ENCODE measurements at places on chromosomes 11 and 22.

DNA sequence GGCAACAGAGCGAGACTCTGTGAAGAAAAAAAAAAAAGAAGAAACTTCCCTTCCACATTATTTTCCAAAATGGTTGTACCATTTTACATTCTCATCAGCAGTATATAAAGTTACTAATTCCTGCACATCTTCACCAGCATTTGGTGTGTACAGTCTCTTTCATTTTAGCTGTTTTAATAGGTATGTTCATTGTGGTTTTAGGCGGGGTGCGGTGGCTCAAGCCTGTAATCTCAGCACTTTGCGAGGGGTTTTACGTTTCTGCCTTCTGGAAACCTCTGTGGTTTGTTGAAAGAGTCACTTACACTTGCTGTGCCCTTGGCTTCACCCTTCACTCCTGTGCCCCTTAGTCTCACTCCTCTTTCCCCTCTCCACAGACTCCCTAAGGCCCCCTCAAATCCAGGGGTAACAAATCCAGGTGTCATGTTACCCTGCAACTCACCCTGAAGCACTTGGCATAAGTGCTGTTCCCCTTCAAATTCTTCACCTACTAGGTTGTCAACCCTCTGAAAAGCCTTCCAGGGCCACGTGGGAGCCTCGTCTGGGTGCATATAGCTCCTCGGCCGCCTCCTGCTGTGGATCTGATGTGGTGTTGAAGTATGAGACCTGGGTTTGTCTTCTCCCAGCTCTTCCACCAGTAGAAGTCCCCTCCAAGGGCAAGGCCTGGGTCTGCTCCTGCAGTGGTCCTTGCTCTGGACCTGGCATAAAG, 20.8 kb downstream of the TOB2 start:
- no peak for DNase-seq
- H3K4me1 ChIP-seq, result no peaks in the 10 kb centered on the region
- no peak overlapping the region for H3K27ac ChIP-seq

DNA sequence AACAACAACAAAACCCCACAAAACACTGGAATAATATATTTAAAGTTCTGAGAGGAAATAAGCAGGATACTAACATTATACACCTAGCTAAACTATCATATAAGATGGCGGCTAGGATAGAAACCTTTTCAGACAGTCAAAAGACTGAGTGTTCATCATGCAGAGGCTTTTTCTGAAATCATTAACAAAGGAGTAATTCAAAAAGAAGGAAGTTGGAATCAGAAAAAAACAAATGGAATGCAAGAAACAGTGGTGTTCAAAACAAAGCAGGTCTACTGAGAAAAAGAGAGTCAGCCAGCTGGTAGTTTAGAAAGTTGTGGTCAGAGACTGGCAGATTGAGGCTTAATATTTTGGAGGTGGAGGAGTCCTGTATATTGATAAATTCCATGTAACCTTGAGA, 30.1 kb upstream of the ZBTB44 start:
- H3K27me3 ChIP-seq, result no peaks in the 10 kb centered on the region
- no peaks in the 10 kb centered on the region for H3K4me1 ChIP-seq
- H3K36me3 ChIP-seq, result no peaks in the 10 kb centered on the region
- no peak for DNase-seq
- no peak overlapping the region for H3K4me3 ChIP-seq

DNA sequence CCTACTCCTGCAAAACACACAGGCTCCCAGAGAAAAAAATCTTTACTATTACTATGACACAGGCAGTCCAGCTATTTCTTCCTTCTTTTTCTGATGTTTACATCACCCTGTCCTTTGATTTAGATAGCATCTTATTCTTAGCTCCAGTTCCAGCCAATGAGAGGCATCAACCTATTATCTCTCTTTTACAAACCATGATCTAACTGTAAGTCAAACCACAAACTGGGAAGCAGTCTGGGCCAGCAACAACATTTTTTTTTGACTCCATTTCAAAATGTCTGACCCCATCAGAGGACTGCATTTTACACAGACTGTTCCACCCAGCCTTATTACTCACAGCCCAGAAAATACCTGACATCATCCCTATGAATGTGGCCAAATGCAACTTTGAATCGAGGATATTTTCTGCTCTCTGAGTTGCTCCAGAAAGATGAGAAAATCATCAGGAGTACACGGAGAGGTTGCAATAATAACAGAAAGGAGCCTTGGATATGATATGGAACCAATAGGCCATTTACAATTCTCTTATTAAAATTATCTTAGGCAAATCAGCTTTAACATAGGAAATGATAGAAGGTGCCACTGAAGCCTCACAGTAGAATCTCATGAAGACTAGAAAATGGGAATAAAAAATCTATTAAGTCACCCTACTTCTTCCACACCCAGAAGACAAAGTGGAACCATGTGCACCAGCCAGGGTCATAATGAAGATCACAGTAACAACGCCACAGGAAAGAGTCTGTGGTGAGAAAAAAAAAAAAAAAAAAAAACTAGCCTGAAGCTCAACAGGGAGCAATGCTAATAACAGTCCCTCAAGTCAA, 21.2 kb downstream of the TBRG1 start:
- H3K36me3 ChIP-seq, result no peaks in the 10 kb centered on the region
- no peak overlapping the region for H3K4me3 ChIP-seq
- peak overlapping the region; percentile 78 for H3K27ac ChIP-seq

DNA sequence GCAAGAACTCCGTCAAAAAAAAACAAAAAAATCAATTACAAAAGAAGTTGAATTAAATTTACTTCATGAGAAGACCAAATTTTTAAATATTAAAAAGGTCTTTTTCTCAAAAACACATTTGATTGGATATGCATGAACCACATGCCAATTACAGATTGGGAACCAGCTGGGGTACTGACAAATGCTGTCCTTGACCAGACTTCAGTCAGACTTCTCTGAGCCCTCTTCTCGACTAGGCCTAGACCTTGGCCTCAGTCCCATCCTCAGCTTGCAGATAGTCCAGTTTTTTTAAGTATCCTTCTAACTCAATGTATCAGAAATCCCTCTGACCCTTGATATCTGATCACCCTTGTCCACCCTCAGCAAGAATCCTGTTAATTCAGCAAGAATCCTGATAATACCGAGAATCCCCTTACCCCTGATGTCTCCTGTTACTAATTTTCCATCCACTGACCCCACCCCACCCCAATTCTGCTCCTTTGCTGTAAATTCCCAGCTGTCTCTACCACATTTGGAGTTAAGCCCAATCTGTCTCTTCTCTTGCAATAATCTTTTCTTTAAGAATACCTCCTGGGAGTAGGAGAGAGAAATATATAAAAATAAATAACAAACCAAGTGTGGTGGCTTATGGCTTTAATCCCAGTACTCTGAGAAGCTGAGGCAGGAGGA, 30.9 kb downstream of the OR4D9 start:
- H3K27ac ChIP-seq, result no peak overlapping the region
- no peak overlapping the region for H3K4me3 ChIP-seq
- no peaks in the 10 kb centered on the region for H3K27me3 ChIP-seq
- no peaks in the 10 kb centered on the region for H3K4me1 ChIP-seq
- H3K36me3 ChIP-seq, result no peaks in the 10 kb centered on the region
- DNase-seq, result no peak

- no peak for DNase-seq
- H3K27me3 ChIP-seq, result no peaks in the 10 kb centered on the region
- no peak overlapping the region for H3K27ac ChIP-seq
- no peaks in the 10 kb centered on the region for H3K4me1 ChIP-seq
- H3K4me3 ChIP-seq, result no peak overlapping the region
Measured at GRCh38 chr11:106101819-106102218, 24.4 kb downstream of the AASDHPPT start.

GRCh38 chr22:26921726-26922125, 264.3 kb downstream of the MIAT start:
- no peak for DNase-seq
- no peaks in the 10 kb centered on the region for H3K27me3 ChIP-seq
- no peak overlapping the region for H3K27ac ChIP-seq
- no peaks in the 10 kb centered on the region for H3K36me3 ChIP-seq
- H3K4me3 ChIP-seq, result no peak overlapping the region

DNA sequence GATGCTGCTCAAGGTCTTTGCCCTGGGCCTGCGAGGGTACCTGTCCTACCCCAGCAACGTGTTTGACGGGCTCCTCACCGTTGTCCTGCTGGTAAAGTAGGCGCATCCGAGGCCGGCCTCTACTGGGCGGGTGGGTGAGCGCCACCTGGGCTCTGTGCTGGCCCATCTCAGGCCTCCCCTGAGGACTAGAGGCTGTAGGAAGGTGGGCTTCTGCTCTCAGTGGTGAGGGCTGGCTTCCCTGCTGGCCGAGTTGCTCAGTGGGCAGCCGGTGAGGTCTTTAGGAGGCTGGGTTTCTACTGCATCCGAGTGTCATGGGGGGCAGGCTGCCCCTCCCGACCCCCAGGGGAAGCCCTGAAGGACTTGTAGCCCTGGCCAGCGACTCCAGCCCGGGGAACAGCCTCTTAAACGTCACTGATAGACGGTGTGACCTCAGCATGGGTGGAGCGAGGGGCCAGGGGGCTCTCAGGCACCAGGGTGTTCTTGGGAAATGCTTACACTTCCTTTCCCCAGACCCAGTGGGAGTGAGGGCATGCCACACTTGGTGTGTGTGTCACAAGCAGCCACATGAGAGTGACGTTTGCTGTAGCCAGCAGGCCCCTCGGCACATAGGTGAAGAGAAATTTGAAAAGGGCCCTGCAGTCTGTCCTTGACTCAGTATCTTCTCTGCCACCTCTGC, 30.3 kb downstream of the TPCN2 start:
- H3K27me3 ChIP-seq, result no peaks in the 10 kb centered on the region
- no peak for DNase-seq
- no peak overlapping the region for H3K27ac ChIP-seq
- no peak overlapping the region for H3K4me3 ChIP-seq
- H3K4me1 ChIP-seq, result no peaks in the 10 kb centered on the region

GRCh38 chr22:29133603-29134133, 60.8 kb downstream of the KREMEN1 start:
- H3K27ac ChIP-seq, result no peak overlapping the region
- DNase-seq, result no peak
- H3K36me3 ChIP-seq, result peaks cover 17% of the 10 kb centered on the region
- H3K27me3 ChIP-seq, result no peaks in the 10 kb centered on the region
- no peak overlapping the region for H3K4me3 ChIP-seq
- H3K4me1 ChIP-seq, result no peaks in the 10 kb centered on the region

DNA sequence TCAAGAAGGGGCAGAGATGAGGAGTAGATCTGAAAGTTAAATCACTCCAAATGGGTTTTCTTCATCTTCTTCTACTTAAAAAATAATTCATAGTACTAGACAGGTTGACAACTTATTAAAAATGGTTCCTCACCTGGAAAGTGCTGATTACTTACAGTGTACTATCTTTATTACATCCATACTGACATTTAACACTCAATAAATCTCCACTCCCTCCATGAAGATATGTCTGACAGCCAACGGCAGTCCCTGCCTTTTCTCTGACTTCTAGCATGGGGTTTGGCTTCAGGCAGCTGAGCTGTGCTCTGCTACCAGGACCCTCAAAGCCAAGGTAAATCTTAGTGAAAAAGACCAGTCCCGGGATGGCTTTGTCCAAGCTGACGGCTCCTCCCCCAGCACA, 133.4 kb upstream of the CSNK2A3 start:
- H3K4me3 ChIP-seq, result no peak overlapping the region
- H3K36me3 ChIP-seq, result no peaks in the 10 kb centered on the region
- DNase-seq, result no peak
- no peaks in the 10 kb centered on the region for H3K27me3 ChIP-seq

- no peaks in the 10 kb centered on the region for H3K4me1 ChIP-seq
- H3K36me3 ChIP-seq, result peaks cover 88% of the 10 kb centered on the region
- H3K27ac ChIP-seq, result peak overlapping the region; percentile 92
- no peak for DNase-seq
- H3K27me3 ChIP-seq, result no peaks in the 10 kb centered on the region
Measured at GRCh38 chr22:24169439-24170058, 11.7 kb upstream of the SUSD2 start.

GRCh38 chr22:31139866-31140716, at the start of gene PLA2G3:
Gene PLA2G3, minus strand, starts transcription at chr22:31140508. Its CDS starts 154 bp downstream, at chr22:31140354.
- H3K4me3 ChIP-seq, result no peak within 1 kb of the TSS
- H3K27me3 ChIP-seq, result no peaks in the 10 kb centered on the region
- no peaks in the 10 kb centered on the region for H3K4me1 ChIP-seq
- H3K36me3 ChIP-seq, result no peaks in the 10 kb centered on the region
- H3K27ac ChIP-seq, result no peak within 1 kb of the TSS
- DNase-seq, result no peak

All from ascending aorta (tissue), 2 donors.